Activated CD8-positive, alpha-beta memory T cell treated with anti-CD3 and anti-CD28 coated beads for 1 hour (primary cell): ENCODE measurements at places on chromosomes 4 and X.
A peak's percentile ranks its signal among the peaks of the same experiment; 100 is the strongest.

GRCh38 chr4:146742416-146742815, 103.7 kb downstream of the POU4F2 start:
- no peak for DNase-seq

DNA sequence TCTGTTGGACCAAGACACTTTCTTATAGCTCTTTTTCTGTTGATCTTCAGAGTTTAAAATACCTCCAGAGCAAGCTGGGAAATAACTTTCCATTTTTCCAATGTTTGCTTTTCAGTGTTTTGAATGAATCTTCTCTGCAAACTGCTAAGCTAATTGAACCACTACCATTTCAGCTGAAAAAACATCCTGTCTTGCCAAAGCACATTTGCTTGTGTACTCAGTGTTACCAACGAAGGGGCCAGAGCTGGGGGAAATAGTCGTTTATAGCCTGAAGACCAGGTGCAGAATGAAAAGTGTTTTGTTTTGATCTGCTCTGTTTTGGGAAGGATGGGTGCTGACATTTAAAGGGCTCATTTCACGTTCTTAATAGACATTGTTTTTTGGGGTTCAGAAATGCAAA, 88.4 kb upstream of the CLNK start:
- no peak for DNase-seq

DNA sequence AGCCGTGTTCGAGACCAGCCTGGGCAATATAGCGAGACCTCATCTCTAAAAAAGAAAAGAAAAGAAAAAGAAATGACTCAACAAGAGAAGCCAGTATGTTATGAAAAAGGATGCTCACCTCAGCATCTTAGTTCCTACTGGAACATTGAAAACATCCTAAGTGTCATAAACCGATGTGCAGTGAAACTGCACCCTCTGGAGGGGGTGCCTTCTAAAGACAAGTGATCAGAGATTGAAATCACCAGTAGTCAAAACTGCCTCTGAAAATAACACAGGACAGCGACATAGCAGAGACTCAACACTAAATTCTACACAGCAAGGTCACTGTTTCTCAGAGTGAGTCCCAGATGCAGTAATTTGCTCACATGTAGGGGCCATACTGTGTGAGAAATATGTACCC, 28.0 kb upstream of the ATP6AP2 start:
- DNase-seq = no peak

DNA sequence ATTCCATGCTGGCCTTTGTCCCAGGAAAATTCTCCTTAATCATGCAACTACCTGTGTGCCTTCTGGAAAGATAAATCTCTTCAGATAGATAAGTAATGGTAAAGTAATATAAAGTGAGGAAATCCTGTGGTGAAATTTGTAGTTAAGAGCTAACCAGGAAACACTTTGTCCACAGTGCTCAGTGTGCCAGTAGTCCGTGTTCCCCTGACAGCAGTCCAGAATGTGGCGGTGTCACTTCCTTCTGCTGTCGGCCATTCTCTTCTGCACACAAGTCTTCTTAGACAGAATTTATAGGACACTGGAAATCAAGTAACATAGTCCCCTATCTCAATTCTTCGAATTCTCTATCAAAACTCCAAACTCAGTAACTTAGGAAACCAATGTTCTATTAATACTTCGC, 5.7 kb upstream of the CXXC4 start:
- DNase-seq = no peak

- peak; percentile 41 for DNase-seq
Measured at GRCh38 chr4:26197018-26197779, 123.6 kb upstream of the RBPJ start.

- no peak for DNase-seq
Measured at GRCh38 chr4:15717086-15717485, 14.2 kb downstream of the BST1 start.

DNA sequence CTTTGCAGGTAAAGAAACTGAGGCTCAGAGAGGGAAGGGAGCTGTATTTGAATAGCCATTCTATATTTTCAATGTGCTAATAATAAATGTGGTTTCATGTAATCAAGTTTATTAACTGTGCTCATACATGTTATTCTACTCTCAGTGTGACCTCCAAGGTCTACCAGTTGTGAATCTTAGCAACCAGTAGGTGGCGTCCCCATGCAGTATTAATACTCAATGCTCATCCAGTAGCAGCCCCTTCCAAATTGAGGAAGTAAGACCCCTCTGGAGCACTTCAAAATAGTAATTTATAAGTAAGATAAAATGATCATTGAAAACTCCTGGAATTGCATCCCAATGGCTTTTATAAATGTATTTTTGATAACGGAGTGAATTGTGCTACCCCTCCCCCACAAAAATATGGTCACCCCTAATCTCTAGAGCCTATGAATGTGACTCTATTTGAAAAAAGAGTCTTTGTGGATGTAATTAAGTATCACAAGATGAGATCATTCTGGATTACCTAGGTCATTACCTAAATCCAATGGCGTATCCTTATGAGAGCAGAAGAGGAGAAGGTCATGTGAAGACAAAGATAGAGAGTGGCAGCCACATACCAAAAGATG, 20.4 kb upstream of the SEPSECS start:
- DNase-seq = no peak

DNA sequence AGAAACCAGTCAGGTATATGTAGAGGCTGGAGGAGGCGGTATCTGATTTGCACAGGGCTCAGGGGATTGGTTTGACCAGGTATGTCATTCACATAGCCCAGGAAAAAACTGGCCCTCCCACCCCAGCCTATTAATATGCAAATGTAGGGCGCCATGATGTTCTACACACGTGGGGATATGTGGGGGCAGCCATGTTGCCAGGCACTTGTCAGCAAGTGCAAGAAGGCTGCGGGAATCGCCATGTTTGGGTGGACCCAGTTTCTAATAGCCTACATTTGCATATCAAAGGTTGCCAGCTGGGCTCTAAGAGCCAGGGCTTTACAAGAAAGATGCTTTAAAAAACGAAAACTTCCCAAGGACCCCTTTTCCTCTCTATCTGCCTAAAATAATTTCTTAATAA, 335.1 kb downstream of the SMARCA1 start:
- no peak for DNase-seq

DNA sequence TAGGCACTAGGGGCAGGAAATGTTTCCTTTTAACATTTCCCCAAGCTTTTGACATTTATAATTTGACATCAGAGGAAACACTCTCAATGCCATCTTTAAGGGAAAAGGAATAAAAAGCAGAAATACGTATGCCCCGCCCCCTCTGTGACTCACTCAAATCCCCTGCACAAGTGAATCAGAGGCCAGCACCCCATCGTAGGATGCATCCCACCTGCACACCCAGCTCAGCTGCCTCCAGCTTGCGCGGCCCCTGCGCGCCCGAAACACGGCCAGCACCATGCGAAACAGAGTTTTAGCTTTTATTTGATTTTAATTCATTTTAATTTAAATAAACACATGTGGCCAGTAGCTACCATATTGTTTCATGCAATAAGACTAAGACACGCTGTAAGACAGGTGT, 29.5 kb downstream of the ABLIM2 start:
- DNase-seq = no peak

DNA sequence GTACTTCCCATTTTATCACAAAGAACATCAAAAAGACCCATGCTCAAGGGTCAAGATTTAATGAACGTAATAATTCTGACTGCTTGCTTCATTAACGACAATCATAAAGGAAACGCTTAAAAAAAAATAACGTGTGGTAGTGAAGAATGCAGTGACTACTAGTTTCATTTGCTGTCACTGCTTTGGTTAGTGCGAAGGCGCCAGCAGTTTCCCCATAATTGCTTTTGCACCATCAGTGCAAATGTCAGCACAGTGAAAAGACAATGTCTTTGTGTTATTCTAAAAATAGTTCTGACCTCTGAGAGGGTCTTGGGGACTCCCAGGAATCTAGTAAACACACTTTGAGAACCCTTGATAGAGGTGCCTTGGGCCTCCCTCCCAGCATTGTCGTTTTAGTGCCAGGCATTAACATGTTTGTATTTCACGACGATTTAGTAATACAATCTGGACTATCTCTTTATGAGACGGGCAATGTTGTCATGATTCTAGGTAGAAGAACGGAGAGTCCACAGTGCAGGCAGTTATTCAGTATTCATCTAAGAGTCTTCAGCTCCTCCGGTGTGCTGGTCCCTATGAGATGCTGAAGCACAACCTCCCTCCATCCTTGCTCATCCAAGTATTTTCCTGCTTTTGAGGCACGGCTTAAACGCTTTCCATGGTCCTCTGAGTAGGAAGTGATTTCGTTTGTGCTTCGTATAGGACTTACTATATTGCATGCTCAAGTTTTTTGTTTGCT, 71.0 kb downstream of the AFF1 start:
- no peak for DNase-seq

GRCh38 chr4:110617646-110618580, 5.0 kb downstream of the PITX2 start:
- DNase-seq = no peak

- no peak for DNase-seq
Measured at GRCh38 chr4:143599827-143600226, 86.3 kb downstream of the SMARCA5 start.

- DNase-seq = no peak
Measured at GRCh38 chr4:26822546-26822945, 38.1 kb upstream of the STIM2 start.

GRCh38 chr4:89981789-89982334, 87.2 kb downstream of the MMRN1 start:
- no peak for DNase-seq

GRCh38 chr4:87624698-87625097, 16.4 kb downstream of the DSPP start:
- DNase-seq = no peak

GRCh38 chr4:153113061-153113837, 91.0 kb upstream of the TRIM2 start:
- no peak for DNase-seq

GRCh38 chr4:185112104-185112503, 31.0 kb upstream of the SLC25A4 start:
- DNase-seq = no peak

- DNase-seq = no peak
Measured at GRCh38 chr4:67343199-67343598, 202.1 kb downstream of the CENPC start.

GRCh38 chr4:74018771-74019170, 19.7 kb downstream of the CXCL3 start:
- no peak for DNase-seq

GRCh38 chr4:163048447-163048846, 118.2 kb downstream of the NAF1 start:
- no peak for DNase-seq

- DNase-seq = no peak
Measured at GRCh38 chr4:119693126-119693525, 64.5 kb upstream of the PDE5A start.

DNA sequence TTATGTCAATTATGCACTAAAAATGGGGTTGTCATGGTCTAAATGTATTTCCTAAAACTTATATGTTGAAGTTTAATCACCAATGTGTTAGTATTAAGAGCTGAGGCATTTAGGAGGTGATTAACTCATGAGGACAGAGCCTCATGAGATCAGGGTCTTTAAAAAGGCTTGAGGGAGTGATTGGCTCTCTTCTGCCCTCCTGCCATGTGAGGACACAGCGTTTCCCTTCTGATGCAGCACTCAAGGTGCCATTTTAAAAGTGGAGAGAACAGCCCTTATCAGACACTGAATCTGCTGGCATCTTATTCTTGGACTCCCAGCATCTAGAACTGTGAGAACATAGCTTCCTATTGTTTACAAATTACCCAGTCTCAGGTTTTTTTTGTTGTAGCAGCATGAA, 581.7 kb downstream of the KCNIP4 start:
- DNase-seq = no peak
